Stimulated activated naive CD8-positive, alpha-beta T cell treated with anti-CD3 and anti-CD28 coated beads, Interleukin-15, Interleukin-2, amounts not matched to agents 100 U/mL and 50 U/mL, for 24 hours (primary cell): ENCODE measurements at places on chromosomes 7 and 10.
A peak's percentile ranks its signal among the peaks of the same experiment; 100 is the strongest.

GRCh38 chr7:77887567-77887966, 89.0 kb downstream of the PHTF2 start:
- no peak for DNase-seq

GRCh38 chr10:4851846-4852245, 25.8 kb downstream of the AKR1E2 start:
- no peak for DNase-seq

- no peak for DNase-seq
Measured at GRCh38 chr10:78985973-78986818, 82.6 kb upstream of the ZMIZ1 start.

GRCh38 chr10:30231071-30231652, 117.9 kb downstream of the MTPAP start:
- no peak for DNase-seq

- no peak for DNase-seq
Measured at GRCh38 chr7:115851291-115851690, 179.3 kb downstream of the TFEC start.

DNA sequence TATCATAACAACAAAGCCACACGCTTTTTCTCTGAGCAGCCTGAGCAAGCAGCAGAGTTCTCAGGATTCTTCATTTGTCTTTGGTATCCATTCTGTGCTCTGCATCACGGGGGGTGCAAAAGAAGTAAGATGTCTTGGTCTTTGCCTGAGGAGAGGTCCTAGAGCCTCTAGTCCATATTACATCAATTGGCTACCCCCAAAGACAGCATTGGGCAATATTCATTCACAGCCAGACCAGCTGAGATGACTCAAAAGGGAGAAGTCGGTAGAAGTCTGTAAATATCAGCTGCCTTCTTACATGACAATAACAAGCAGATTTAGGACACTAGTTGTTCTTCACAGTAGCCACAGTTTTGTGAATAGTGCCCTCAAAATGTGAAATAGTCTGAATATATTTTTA, 66.6 kb downstream of the FZD1 start:
- DNase-seq, result no peak

DNA sequence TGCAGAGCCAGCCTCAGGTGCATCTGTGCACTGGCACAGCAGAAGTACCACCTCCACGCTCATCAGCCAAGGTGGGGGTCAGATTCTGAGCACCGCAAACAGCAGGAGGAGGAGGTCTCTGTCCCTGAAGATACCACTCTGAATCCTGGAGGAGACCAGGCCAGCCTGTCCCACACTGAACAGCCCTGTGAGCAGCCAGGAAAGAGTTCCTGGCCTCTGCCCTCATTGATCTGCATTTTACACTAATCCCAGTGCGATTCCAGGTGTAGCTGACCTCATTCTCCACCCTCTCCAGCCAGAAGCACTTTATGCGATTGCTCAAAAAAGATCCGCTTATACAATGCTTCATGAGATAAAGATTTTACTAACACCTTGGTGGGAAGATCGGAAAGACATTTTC, 99.1 kb upstream of the CACUL1 start:
- no peak for DNase-seq

DNA sequence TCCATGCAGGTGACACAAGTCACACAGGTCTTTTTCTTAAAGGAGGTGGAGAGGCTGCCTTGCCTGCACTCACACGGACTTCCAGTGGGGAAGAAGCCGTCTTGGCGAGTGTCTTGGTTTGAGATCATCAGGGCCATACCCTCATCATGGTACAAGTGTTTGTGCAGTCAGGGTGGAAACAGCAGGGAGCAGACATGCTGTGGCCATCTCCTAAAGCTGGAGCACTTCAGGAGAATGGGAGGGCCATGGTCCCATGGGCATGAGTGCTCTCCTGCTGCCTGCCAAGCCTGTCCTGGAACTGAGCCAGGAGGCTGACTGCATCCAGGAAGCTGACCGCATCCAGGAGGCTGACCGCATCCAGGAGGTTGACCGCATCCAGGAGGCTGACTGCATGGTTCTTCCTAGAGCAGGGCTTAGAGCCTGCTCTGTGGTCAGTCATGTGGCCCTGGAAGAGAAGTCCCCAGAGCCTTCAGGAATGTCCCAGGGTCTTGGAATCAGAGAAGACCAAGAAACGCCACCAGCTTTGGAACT, 98.4 kb downstream of the ADARB2 start:
- no peak for DNase-seq

DNA sequence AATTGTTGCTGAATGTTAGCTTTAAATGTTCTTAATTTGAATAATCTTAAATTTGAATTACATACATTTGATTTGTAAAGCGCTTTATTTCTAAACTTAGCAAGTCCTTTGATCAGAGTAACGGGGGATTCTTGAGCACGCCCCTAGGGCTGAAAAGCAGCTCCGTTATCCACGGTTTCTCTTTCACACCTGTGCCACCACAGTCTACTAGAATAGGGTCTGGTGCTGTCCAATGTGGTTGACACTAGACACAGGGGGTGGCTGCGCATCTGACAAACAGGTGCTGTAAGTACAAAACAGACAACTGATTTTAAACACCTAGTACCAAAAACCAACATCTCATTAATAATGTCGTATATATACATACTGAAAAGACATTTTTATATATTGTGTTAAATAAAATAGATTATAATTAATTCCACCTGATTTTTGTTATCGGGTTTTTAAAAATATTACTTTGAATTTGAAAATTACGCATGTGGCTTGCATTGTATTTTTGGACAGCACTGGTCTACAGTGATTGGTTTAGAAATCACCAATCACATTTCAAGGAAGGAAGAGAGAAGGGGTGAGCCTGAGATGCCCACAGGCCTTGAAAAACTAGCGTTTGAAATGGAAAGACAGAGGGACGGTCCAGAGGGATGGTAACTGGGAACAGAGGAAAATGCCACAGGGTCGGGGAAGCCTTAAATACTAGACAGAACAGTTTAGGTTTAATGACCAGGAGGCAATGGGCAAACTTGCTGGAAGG, 7.3 kb downstream of the SEPHS1 start:
- no peak for DNase-seq

GRCh38 chr10:99834410-99834809, 52.0 kb downstream of the ABCC2 start:
- DNase-seq, result no peak

- DNase-seq, result no peak
Measured at GRCh38 chr7:117323851-117324711, 1.2 kb upstream of the WNT2 start.

DNA sequence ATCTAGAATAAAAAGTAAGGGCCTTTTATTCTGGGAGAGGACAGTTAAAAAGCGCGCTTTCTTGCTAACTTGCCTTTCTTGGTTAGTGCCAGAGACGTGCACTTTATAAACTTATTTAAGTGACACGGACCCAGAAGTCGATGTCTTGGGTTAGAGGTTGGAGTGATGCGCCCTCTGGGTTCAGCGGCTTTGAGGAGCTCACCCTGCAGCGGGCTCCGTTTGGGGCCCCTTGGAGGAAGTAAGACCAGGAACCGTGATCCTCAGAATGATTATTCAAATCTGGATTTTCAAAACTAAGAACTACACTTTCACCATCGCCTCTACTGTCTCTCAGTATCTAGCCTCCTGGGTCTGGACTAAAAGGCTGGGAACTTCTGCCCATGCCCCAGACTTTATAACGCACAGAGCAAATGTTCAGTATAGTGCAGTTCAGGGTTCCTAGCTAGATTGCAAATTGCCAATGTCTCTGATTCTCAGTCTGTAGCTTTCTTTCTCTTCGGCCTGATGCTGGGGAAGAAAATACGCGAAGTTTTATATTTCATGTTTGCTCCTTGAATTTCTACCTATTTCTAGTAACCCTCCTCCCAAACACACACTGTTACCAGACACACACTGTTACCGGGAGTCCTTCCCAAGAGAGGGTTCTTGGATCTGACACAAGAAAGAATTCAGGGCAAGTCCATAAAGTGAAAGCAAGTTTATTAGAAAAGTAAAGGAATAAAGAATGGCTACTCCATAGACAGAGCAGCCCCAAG, 18.6 kb upstream of the SMO start:
- DNase-seq, result peak; percentile 50

- DNase-seq, result no peak
Measured at GRCh38 chr7:22601003-22601402, 101.0 kb upstream of the STEAP1B start.

DNA sequence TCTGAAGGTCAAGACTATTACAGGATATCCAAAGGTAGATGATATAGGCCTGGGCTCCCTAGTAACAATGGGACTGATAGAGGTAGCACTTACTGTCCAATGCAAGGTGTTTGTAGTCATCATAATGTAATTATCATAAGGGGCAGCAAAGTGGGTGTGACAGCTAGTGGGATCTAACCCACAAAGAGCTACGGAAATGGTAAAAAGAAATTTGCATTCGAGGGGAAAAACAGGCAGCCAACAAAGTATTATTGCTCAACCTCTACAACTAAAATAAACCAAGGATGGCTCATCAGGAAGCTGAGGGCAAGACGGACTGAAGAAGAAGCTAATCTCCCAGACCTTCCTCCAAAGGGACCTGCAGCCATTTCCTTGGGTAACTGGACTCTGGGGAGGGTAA, 211.0 kb downstream of the WDR11 start:
- DNase-seq, result no peak

DNA sequence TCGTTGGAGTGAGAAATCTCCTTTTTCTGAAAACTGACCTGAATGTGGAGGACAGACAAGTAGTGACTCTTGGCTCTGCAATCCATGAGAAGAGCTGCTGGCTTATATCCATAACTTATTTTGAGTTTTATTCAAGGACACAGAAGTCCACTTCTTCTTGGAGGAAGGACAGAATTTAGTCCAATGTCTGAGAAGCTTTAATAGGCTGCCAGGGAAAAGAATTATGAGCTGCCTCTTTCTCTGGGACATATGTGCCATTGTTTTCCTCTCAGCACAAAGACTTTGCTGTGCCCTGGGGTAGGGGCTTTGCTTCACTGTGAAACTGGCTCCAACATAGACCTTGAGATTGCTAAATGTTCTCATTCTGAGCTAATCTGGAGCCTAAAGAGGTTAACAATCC, 20.5 kb upstream of the AOC1 start:
- DNase-seq, result no peak

- DNase-seq, result no peak
Measured at GRCh38 chr10:126060261-126060931, 164.0 kb downstream of the FANK1 start.

DNA sequence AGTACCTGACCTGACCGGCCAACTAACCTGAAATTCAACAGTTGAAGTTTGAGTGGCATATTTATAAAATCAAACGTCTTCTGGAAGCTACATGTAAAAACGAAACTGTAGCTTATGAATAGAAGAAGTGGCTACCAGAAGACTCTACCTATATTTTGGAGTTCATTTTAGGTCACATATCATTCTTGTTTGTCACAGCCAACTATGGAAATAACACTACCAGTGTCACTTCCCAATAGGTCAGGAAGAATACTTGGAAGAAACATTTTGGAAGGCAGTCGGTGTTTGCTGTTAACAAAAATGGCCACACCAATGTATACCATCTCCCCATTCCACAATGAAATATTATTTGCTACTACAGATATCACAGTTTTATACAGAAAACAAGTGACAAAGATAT, 12.6 kb downstream of the TWIST1 start:
- no peak for DNase-seq

DNA sequence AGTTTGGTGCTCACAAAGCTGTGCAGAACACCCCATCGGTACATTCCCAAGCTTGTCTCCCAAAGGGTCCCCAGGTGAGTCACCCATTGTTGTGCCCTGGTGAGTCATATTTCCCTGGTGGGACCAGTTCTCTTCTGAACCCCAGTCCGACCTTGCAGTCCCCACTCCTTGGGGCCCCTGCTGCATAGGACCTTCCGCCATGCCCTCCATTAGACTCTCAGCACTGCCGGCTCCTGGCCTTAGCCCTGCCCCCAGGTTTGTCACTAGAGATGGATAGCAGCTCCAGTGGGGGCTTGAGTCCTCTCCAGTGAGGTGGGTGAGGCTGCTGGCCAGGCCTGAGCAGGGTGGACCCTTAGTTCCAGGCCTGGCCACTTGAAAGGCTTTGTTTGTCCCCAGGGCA, 80.5 kb upstream of the MKI67 start:
- no peak for DNase-seq

- no peak for DNase-seq
Measured at GRCh38 chr7:41116337-41116736, 586.6 kb downstream of the INHBA start.

DNA sequence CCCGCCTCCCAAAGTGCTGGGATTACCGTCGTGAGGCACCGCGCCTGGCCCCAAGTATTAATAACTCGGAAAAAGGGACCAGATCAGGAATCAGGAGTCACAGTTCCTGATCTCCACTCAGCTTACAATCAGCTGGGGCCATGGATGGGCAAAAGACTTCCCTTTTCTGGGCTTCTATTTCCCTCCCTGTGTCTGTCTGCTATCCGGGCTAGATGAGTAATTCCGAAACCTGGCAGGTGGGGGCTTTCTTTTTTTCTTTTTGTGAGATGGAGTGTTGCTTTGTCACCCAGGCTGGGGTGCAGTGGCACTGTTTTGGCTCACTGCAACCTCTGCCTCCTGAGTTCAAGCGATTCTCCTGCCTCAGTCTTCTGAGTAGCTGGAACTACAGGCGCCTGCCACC, 11.6 kb downstream of the RPS24 start:
- peak; percentile 36 for DNase-seq

- DNase-seq, result peak; percentile 73
Measured at GRCh38 chr7:5773661-5774086, 7.8 kb downstream of the RNF216 start.

DNA sequence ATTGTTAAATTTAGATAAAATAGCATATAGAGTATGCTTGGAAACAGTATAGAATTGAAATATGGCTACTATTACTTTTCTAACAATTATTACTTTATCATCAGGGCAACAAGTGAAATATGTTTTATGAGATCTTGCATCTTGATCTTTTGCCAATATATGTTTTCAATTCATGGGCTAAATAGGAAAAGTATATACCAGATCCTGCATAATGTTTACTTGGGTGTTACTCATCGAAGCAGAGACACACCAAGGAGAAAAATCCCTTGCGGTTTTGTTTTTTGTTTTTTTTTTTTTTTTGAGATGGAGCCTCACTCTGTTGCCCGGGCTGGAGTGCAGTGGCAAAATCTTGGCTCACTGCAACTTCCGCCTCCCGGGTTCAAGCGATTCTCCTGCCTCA, 541.4 kb downstream of the SUGCT start:
- DNase-seq, result no peak
